ENCODE measurements at places on chromosomes 5 and 9. TPM values are rescaled to one million over a fixed set of nuclear protein-coding genes. Genes with fewer than 3 reads are reported as not detected.

Gene DMGDH
- not detected for total RNA-seq

Gene PCDHGA4
- 0.16 TPM for total RNA-seq

Gene WNK2
- total RNA-seq: 6.5 TPM

Gene GNA14
- not detected for total RNA-seq

Gene FOXD4
- total RNA-seq: 0.82 TPM

Gene POLR1E
- 38.8 TPM for total RNA-seq

Gene EFNA5
- total RNA-seq: 22.1 TPM

Gene ROPN1L
- total RNA-seq: 1.9 TPM

Gene ZNF367
- total RNA-seq: 4.8 TPM

Gene LRRC19
- total RNA-seq: not detected

Gene FBXO4
- 5.6 TPM for total RNA-seq

Gene ASPN
- not detected for total RNA-seq

Gene FOXI1
- not detected for total RNA-seq

Gene SLC1A3
- not detected for total RNA-seq

Gene SPATA6L
- total RNA-seq: 2.4 TPM

Gene MAST4
- total RNA-seq: 1.6 TPM

Gene SLC34A1
- total RNA-seq: not detected

Gene TAF11L5
- not detected for total RNA-seq

Gene PKD2L2
- total RNA-seq: not detected

Gene SPINK13
- not detected for total RNA-seq

Gene SLC27A4
- 38.8 TPM for total RNA-seq

Gene FBP2
- total RNA-seq: not detected

Gene MSANTD3
- 78.7 TPM for total RNA-seq

Gene F2RL1
- total RNA-seq: 260 TPM

Gene INSL6
- not detected for total RNA-seq

Gene HBEGF
- 8.9 TPM for total RNA-seq

Gene MUSK
- total RNA-seq: not detected

Gene OCLN
- total RNA-seq: 9.0 TPM

Gene SNCAIP
- total RNA-seq: 0.03 TPM

Gene FANCG
- total RNA-seq: 52.6 TPM

Gene SAXO1
- total RNA-seq: not detected

Gene PCDHB4
- total RNA-seq: 0.06 TPM

Data from A549 treated with CORT108297 at 1 μM for 4 hours (cell line).